Effector memory CD8-positive, alpha-beta T cell (primary cell): ENCODE measurements at places on chromosomes 6 and 20.

- H3K27me3 ChIP-seq: peaks cover 32% of the 10 kb centered on the region
- no peaks in the 10 kb centered on the region for H3K4me1 ChIP-seq
- DNase-seq: no peak
These were observed 143.6 kb upstream of the JARID2 start for GRCh38 chr6:15102241-15102640.

- H3K4me1 ChIP-seq: no peaks in the 10 kb centered on the region
- DNase-seq: no peak
- no peaks in the 10 kb centered on the region for H3K27me3 ChIP-seq
- H3K4me3 ChIP-seq: no peak overlapping the region
These were observed 218.8 kb upstream of the FLRT3 start for GRCh38 chr20:14556206-14556605.

GRCh38 chr6:167954151-167954550 lies 43.3 kb upstream of the KIF25 start:
- H3K4me3 ChIP-seq: no peak overlapping the region
- H3K4me1 ChIP-seq: no peaks in the 10 kb centered on the region
- H3K36me3 ChIP-seq: peaks cover 3% of the 10 kb centered on the region
- DNase-seq: no peak
- H3K27me3 ChIP-seq: no peaks in the 10 kb centered on the region

- DNase-seq: no peak
- peaks cover 13% of the 10 kb centered on the region for H3K36me3 ChIP-seq
- peaks cover 30% of the 10 kb centered on the region for H3K4me1 ChIP-seq
- H3K4me3 ChIP-seq: no peak overlapping the region
- H3K27ac ChIP-seq: no peak overlapping the region
- no peaks in the 10 kb centered on the region for H3K27me3 ChIP-seq
These were observed 4.3 kb downstream of the CEBPB start for GRCh38 chr20:50194831-50195523.

DNA sequence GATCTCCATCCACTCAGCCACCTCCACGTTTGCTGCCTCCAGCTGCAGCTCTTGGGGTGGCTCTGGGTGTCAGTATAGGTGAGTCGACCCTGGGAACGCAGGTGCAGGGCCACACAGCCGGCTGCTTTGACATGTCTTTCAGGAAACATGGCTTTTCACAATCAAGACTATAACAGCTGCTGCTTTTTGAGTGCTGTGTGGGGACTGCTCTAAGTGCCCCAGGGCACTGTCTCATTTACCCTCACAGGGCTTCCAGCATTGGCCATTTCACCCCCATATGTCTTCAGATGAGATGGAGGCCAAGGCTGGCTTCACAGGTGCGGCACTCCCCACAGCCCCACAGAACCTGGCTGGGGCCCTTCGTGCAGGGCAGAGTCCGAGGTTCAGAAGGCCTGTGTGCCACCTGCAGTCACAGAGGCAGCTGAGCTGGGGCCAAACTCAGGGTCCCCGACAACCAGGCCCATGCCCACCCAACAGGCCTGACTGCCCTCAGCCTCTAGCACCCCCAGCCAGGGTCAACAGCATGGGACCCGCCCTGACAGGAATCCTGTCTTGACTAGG lies 14.9 kb upstream of the CST7 start:
- H3K4me3 ChIP-seq: no peak overlapping the region
- peaks cover 57% of the 10 kb centered on the region for H3K4me1 ChIP-seq
- DNase-seq: no peak
- peaks cover 11% of the 10 kb centered on the region for H3K36me3 ChIP-seq

GRCh38 chr20:38633577-38634093 lies 32.0 kb downstream of the ARHGAP40 start:
- no peak overlapping the region for H3K4me3 ChIP-seq
- H3K27me3 ChIP-seq: peaks cover 56% of the 10 kb centered on the region
- H3K27ac ChIP-seq: no peak overlapping the region
- DNase-seq: peak; percentile 59
- H3K36me3 ChIP-seq: no peaks in the 10 kb centered on the region
- H3K4me1 ChIP-seq: peaks cover 4% of the 10 kb centered on the region

DNA sequence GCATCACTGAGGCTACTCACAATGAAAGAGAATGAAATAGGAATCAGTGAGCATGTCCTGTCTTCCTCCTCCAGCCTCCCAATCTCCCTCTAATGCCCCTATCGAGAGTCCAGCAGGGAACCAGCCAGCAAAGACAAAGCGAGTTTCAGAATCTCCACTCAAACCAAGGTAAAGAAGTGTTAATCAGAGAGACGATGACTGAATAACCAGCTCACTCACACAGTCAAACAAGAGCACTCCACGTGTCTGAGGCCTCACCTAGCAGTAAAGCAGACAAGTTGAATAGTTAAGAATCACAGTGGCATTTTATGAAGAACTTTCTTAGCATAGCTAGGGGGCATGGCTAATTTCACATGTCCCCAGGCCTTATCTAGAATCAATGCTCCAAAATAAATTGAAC lies 3.3 kb upstream of the TREM1 start:
- no peaks in the 10 kb centered on the region for H3K4me1 ChIP-seq
- peaks cover 4% of the 10 kb centered on the region for H3K36me3 ChIP-seq
- peaks cover 16% of the 10 kb centered on the region for H3K27me3 ChIP-seq

- no peak overlapping the region for H3K27ac ChIP-seq
- H3K4me1 ChIP-seq: peaks cover 11% of the 10 kb centered on the region
- no peaks in the 10 kb centered on the region for H3K36me3 ChIP-seq
- DNase-seq: no peak
- peaks cover 13% of the 10 kb centered on the region for H3K27me3 ChIP-seq
- H3K4me3 ChIP-seq: no peak overlapping the region
These were observed 15.7 kb upstream of the LAMA4 start for GRCh38 chr6:112269979-112270566.

DNA sequence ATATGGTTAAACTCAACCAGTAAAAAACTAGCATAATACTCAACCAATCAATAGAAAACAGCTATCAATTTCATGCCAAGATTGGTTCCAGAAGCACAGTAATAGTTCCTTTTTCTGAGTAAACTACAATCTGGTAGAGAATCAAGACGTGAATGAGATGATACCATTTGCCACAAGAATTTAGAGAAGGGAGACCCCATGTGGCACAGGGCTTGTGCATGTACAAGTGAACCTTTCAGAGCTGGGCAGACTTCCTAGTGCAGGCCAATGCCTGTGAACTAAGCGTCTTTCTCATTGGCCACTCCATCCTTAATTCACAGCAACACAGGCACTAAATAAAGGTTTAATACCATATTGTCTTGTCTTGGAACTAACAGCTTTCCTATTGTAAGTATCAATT lies 213.5 kb downstream of the RFPL4B start:
- no peaks in the 10 kb centered on the region for H3K4me1 ChIP-seq
- no peaks in the 10 kb centered on the region for H3K27me3 ChIP-seq
- H3K36me3 ChIP-seq: no peaks in the 10 kb centered on the region
- H3K27ac ChIP-seq: no peak overlapping the region
- no peak for DNase-seq

DNA sequence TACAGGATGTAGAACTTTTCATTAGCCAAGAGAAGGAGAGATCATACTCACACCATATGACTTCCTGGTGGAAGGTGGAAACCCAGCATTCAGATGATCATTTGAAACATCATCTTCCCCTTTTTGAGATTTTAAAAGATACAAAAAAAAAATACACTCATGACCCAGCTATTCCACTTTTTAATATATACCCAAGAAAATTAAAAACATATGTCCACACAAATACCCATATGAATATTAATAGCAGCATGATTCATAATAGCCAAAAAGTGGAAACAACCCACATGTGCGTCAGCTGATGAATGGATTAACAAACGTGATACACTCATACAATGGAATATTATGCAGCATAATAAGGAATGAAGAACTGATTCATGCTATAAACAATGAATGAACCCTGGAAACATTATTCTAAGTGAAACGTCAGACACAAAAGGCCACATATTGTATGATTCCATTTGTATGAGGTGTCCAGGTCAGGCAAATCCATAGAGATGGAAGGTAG lies 130.0 kb upstream of the SGK1 start:
- no peaks in the 10 kb centered on the region for H3K27me3 ChIP-seq
- peaks cover 3% of the 10 kb centered on the region for H3K36me3 ChIP-seq
- H3K27ac ChIP-seq: no peak overlapping the region
- H3K4me1 ChIP-seq: no peaks in the 10 kb centered on the region
- no peak overlapping the region for H3K4me3 ChIP-seq

GRCh38 chr6:114714836-114715507 lies 372.1 kb upstream of the HS3ST5 start:
- H3K27me3 ChIP-seq: no peaks in the 10 kb centered on the region
- no peak for DNase-seq
- no peak overlapping the region for H3K27ac ChIP-seq
- no peaks in the 10 kb centered on the region for H3K36me3 ChIP-seq

- peaks cover 13% of the 10 kb centered on the region for H3K27me3 ChIP-seq
- peaks cover 34% of the 10 kb centered on the region for H3K4me1 ChIP-seq
- no peak for DNase-seq
- H3K27ac ChIP-seq: no peak overlapping the region
- no peak overlapping the region for H3K4me3 ChIP-seq
- peaks cover 3% of the 10 kb centered on the region for H3K36me3 ChIP-seq
These were observed 103.2 kb downstream of the TOX2 start for GRCh38 chr20:44017905-44018258.

DNA sequence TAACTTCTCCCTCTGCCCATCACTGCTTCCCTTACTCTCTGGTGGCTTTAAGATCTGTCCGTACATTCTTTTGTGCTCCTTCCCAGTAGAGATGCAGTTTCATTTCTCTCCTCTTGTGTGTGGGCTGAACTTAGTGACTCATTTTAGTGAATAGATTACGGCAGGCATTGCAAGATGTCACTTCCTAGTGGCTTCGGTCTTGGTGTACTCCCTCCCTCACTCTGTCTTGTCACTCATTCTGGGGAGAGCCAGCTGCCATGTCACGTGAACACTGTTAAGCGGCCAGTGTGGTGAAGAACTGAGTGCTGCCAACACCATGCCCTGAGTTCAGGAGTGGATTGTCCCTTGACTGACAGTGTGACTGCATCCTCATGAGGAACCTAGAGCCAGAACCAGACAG lies 115.9 kb downstream of the OTOR start:
- H3K4me3 ChIP-seq: no peak overlapping the region
- H3K36me3 ChIP-seq: no peaks in the 10 kb centered on the region

DNA sequence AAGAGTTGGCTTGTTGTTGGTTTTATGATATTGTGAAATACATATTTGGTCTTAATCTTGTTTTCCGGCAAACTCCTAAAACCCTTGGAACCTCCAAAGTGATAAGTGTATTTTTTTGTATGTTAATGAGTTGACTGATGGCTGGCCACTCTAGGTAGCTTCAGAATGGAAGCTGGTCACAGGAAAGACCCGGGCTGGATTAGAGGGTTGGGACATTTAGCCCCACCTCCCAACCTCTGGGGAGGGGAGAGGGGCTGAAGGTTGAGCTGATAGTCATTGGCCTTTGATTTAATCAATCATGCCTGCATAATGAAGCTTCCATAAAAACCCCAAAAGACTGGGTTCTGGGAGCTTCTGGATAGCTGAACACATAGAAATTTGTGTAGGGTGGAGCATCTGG lies 42.7 kb downstream of the SASH1 start:
- DNase-seq: no peak
- peaks cover 11% of the 10 kb centered on the region for H3K27me3 ChIP-seq
- H3K36me3 ChIP-seq: no peaks in the 10 kb centered on the region
- H3K27ac ChIP-seq: no peak overlapping the region

DNA sequence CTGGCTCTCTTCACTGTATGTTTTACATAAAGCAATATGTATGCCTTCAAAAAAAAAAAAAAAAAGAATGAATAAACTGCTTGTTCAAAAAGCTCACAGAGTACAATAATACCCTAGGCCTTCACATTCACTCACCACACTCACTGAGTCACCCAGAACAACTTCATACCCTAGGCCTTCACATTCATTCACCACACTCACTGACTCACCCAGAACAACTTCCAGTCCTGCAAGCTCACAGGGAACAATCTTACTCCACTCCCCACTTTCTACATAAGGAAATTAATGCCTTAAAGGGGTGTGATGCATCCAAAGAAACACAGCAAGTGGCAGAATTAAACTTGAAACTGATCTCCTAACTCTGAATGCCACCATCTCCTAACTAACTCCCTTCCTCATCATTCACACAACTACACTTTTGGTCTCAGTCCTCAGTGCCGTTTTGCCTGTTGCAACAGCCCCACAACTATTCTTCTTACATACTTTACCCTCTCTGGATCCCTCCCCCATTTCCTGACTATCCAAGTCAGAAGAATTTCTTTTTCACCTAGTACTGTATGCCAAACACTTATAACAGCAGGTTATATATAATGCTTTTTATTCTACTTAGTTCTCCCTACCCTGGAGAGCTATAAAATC lies 34.2 kb downstream of the NHSL1 start:
- H3K4me1 ChIP-seq: no peaks in the 10 kb centered on the region
- no peak for DNase-seq
- H3K4me3 ChIP-seq: no peak overlapping the region
- H3K27me3 ChIP-seq: peaks cover 13% of the 10 kb centered on the region

- no peaks in the 10 kb centered on the region for H3K27me3 ChIP-seq
- H3K36me3 ChIP-seq: peaks cover 4% of the 10 kb centered on the region
- DNase-seq: no peak
- H3K4me3 ChIP-seq: no peak overlapping the region
- H3K4me1 ChIP-seq: no peaks in the 10 kb centered on the region
These were observed 44.1 kb upstream of the GCLC start for GRCh38 chr6:53588816-53589509.

GRCh38 chr6:15962449-15962764 lies 166.5 kb upstream of the MYLIP start:
- no peak overlapping the region for H3K4me3 ChIP-seq
- H3K27ac ChIP-seq: peak overlapping the region; percentile 70
- no peak for DNase-seq
- H3K27me3 ChIP-seq: peaks cover 3% of the 10 kb centered on the region
- H3K36me3 ChIP-seq: peaks cover 3% of the 10 kb centered on the region
- peaks cover 16% of the 10 kb centered on the region for H3K4me1 ChIP-seq

GRCh38 chr20:50646483-50646996 lies 44.8 kb downstream of the RIPOR3 start:
- no peaks in the 10 kb centered on the region for H3K36me3 ChIP-seq
- peaks cover 14% of the 10 kb centered on the region for H3K27me3 ChIP-seq
- no peak overlapping the region for H3K27ac ChIP-seq
- H3K4me3 ChIP-seq: no peak overlapping the region

DNA sequence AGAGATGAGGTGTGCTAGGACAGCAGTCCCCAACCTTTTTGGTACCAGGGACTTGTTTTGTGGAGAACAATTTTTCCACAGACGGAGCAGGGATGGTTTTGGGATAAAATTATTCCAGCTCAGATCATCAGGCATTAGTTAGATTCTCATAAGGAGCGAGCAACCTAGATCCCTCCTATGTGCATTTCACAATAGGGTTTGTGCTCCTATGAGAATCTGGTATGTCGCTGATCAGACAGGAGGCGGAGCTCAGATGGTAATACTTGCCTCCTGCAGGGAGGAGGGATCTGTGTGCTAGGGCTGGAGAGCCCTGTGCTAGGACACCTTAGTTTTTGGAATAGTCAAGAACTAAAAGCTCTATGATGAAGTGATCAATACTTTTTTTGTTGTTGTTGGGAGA lies 2.5 kb downstream of the SMIM13 start:
- peaks cover 24% of the 10 kb centered on the region for H3K36me3 ChIP-seq
- DNase-seq: no peak
- H3K4me3 ChIP-seq: peak overlapping the region; percentile 21
- H3K27ac ChIP-seq: peak overlapping the region; percentile 45
- no peaks in the 10 kb centered on the region for H3K27me3 ChIP-seq
